ENCODE measurements at places on chromosomes 2 and 18.

- DNase-seq: no peak
Observed at GRCh38 chr2:15498554-15498953, 62.6 kb downstream of the NBAS start.

DNA sequence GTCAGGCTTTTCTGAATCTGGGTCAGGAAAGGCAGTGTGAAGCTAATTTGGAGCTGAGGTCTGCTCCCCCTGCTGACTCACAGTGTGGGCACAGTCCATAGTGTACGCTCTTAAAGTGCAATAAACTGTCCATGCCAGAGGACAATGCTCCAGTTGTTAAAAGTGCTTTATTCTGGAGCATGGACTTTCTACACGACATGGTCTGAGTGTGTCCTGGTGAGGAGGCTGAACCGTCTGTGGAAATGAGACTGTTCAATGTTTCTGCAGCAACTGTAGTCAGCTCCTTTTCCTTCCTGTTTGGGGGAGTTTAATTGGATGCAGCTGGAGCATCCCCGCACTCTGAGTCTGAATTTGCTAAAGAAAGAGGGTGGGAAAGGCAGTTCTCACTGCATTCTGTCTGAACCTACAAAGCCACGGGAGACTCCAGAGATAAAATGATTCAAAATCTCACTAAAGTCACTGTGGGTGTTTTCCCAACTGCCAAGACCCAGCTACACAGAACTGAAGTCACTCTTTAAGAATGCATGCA lies 110.2 kb upstream of the TRIB2 start:
- DNase-seq: peak; percentile 22

DNA sequence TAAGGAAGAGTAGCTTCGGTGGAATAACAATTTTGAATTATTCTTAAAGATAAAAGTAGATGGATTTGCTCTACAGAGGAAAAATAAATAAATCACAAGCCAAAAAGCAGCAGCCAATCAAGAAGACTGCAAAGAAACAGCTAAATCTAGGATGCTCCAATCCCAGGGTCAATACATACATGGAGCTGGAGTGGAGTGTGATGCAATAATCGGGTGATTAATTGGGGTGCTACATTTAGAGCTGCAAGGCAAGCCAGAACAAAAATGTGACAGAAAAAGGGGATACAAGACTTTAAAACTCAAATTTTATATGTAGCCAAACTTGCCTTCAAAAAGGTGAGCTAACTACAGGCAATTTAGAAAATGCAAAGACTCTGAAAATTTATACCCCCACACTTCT lies 215.8 kb downstream of the TCF4 start:
- no peak for DNase-seq

DNA sequence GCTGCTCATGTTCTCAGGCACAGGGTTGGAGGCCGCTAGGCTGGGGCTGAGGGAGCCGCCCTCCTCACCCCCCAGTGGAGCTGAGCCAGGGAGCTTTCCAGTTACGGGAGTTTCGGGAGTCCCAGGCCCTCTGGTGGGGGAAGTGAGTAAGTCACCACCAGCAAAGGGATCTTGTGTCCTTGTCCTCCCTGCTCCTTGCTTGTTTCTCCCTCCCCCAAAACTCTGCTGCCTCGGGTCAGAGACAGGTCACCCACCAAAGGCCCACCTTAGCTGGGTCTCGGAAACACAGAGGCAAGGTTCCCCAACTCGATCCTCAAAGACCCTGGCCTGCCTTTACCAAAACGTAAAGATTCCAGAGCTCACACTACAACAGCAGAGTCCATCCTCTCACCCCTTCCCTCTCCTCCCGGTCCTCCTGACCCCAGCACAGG lies 60.5 kb upstream of the POMC start:
- peak; percentile 92 for DNase-seq

GRCh38 chr2:186918495-186918894 lies 69.5 kb upstream of the ZSWIM2 start:
- no peak for DNase-seq

All from hematopoietic multipotent progenitor cell treated with erythropoietin and hydrocortisone succinate and interleukin-3 and kit ligand, for 8 days (in vitro differentiated cells).